Esophagus squamous epithelium (tissue), 5 donors: ENCODE measurements at places on chromosomes 12 and 14. TPM values are rescaled to one million over a fixed set of nuclear protein-coding genes. Genes with fewer than 3 reads are reported as not detected.

TMEM119 gene
- 0.08 TPM for total RNA-seq

KCNA1 gene
- total RNA-seq: not detected

DNA sequence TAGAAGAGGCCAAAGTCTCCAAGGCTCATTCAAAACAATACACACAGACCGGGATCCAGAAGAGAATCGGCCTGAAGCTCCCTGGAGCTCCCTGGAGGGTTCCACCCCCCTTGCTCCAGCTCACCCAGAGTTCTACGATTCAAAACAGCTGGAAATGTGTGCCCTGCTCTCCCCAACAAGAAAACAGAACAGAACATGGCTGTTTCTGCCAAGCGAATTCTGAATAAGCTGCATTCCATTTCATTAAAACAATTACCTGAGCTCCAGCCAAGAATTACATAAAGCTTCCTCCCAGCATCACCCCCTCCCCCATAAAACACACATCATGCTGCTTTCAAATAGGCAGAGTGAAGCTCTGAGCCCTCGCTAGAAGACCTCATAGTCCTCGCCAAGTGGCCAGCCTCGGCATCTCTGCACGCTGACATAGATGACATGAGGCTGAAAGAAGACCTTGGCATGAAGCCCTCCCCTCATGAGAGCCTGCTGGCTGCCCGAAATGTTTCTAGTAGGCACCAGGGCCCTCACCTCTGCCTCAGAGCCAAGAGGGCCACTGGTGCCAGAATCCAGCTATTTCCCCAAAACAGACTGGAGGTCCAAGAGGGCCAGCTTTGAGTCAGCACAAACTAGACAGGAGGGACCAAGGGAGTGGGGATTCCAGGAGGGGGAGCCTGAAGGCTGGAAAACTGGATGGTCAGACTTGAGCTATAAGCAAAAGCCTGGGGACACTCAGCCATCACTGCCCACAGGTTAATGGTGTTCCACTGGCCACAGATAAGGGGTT, 8.3 kb downstream of the PXN start:
- no peak for DNase-seq

DNA sequence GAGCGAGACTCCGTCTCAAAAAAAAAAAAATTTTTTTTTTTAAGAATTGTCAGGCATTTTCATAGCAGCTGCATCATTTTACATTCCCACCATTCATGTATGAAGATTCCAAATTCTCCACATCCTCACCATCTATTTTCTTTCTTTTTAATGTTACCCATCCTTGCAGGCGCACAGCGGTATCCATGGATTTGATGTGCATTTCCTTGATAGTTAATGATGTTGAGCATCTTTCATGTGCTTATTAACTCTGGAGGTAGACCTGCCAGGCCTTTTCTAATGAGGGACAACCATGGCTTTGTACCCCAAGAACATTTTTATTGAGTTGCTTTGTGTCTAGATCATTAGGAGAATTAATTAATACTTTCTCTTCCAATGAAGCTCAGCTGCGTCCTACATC, 1.6 kb upstream of the RNF34 start:
- no peak for DNase-seq

DNA sequence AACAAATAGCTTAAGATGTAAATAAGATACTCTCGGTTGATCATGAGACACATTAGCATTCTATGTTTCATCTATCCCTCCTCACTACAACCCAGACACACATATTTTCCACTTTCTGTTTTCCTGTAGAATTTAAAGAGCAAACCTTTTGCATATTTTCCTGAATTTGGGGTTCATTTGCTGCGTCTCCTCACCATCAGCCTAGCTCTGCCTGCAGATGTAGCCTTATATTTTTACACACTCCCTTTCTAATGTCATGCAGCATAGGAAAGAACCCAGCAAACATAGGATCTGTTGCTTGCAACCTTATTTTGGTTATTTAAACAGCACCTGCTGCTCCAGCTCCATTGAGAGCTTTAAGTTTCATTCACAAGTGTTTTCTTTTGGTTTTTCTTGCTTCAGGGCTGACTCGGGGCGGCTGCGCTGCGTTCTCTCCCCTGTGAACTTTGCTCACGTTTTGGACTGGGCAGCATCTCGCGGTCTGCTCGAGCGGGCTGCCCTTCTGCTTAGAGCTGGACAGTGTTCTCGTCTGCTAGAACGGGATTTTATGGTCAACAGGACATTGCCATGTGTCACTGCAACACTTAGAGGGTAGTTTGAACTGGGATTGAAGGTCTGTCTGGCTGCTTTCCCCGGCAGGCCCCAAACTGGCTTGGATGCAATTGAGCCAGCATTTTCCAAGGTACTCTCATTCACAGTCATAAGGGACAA, 57.8 kb upstream of the VRK1 start:
- no peak for DNase-seq
